ENCODE measurements at places on chromosomes 12 and 14.

- no peak for DNase-seq
Measured at GRCh38 chr14:42378880-42379279, 772.2 kb downstream of the LRFN5 start.

DNA sequence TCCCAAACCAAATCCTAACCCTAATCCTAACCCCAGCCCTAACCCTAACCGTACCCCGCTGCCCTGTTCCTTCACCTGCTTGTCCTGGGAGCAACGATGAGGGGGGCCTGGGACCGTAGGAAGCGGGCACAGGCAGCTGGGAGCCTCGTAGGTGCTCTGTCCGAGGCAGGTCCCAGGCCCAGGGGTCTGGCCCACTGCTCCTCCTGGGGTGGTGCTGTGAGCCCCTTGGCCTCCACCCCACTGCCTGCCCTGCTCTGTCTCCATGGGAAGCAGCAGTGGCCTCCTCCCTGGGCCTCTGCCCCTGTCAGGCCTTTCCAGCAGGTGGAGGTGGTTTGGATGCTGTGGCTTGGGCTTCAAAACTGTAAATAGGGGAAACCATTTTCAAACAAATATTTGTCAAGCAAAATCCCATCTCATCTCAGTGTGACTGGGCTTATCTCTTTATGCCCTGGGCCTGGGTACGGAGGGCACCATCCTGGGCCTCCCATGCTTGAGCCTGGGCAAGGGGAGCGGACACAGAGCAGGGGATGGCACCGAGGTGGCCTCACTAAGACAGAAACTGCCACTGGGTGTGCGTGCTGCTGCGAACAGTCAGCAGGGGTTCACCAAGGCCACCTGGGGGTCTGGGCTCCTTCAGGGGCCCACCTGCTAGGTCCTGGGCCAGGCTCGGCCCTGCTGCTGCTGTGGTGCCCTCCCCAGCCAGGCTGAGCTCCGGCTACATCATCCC lies 3.7 kb upstream of the BEGAIN start:
- no peak for DNase-seq

GRCh38 chr12:13194401-13195110 lies 2.0 kb upstream of the EMP1 start:
- no peak for DNase-seq

DNA sequence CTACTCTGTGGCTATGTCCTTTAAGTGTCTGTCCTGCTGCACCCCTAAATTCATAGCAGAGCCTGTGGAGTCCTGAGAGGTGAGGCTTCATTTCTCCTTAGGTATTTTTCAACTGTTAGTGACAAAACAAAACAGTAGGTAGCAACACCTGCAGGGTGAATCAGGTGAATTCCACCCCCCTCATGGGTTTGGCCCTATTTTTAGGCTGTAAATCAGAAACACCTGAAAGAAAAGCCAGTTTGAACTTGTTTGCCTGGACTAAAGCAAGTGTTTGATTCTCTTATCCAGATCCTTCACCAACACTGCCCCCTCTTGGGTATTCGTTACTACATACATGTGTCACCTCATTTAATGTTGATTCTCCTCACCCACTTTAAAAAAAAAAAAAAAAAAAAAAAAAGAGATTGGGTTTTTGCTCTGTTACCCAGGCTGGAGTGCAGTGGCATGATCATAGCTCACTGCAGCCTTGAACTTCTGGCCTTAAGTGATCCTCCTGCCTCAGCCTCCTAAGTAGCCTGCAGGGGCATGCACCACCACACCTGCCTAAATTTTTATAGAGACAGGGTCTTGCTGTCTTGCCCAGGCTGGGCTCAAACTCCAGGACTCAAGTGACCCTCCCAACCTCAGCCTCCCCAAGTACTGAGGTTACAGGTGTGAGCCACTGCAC lies 10.3 kb downstream of the TBPL2 start:
- DNase-seq = peak; percentile 49

- DNase-seq = no peak
Measured at GRCh38 chr14:103740991-103741689, 25.5 kb downstream of the ZFYVE21 start.

GRCh38 chr14:76762411-76763095 lies 1.3 kb downstream of the VASH1 start:
- DNase-seq = no peak

GRCh38 chr12:98085046-98085755 lies 430.2 kb upstream of the TMPO start:
- DNase-seq = no peak

DNA sequence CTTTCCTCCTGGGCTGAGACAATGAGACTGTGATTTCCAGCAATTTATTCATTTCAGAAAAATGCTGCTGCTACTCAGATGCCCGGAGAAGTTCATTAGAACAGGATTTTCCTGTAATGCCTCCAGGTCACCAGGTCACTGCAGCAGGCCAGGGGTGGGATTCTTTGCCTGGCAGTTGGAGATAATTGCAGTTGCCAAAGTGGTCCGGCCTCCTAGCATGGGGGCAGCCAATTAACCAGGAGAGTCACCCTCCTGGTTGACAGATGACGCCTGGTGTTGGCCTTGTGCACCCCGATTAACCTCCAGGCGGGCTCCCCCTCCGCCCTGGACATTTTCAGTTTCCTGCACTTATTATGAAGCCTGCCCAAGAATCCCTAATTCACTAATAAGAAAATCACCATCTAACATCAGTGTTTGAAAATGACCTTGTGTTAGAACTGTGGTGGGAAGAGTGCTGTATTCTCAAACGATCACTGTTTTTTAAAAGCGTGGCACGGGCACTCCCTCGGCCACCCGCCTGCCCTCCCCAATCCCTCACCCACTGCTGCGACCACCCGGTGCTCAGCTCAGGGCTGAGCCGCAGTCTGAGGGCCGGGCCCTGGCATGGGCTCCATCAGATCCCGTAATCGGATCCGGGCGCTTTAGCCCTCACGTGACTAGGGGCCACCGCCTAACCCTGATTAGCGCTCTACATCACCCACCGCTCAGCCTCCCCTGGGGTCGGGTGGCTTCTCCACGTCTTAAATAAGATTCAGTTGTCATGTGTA lies 12.9 kb downstream of the RIMBP2 start:
- DNase-seq = no peak

GRCh38 chr12:102811110-102811737 lies 105.8 kb downstream of the PAH start:
- no peak for DNase-seq

DNA sequence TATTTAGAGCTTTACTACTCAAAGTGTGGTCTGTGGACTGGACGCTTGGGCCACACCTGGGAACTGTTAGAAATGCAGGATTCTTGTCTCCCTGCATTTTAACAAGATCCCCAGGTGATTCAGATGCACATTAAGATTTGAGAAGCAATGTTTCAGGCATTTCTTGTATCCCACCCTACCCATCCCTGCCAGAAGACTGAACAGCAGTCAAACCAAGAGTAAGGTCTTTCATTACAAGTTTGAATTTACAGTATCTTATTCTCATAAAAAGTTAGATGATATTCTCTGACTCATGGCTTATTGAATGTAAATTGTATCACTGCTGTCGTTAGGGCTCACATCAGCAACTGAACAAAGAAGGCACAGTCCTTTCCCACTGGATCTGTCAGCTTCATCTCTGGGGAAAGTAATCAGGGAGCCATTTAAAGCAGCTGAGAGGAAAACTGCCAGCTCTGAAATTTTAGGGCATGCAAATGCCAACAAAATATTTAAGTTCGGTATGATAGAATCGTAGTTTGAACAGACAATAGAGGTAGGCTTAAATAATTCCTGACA lies 141.1 kb downstream of the AKAP6 start:
- no peak for DNase-seq

DNA sequence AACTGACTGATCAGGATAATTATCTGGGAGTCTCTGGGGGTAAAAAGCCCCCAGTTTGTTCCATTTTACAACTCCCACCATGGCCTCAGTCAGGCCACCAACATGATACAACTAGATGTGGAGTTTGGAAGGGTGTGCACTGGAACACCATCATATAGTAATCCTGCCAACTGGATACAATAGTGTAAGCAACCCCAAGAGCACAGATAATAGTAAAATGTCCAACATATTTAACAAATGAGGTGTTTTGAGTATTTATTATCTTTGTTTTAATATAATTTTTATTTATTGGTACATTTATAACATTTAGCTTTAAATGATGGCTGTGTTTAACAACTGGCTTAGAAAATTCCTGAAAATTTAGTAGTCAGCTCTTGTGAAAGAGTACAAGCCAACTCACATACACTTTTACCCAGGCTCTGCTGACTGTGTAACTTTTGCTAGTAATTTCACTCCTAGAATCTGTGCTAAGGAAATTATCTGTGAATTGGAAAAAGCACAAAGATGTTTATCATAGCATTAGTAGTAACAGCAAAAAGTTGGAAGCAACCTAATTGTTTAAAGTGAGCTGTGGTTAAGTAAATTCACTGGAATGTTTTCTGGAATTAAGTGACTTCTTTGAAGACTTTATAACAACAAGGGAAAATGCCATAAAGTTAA lies 196.8 kb downstream of the RAD51B start:
- no peak for DNase-seq

DNA sequence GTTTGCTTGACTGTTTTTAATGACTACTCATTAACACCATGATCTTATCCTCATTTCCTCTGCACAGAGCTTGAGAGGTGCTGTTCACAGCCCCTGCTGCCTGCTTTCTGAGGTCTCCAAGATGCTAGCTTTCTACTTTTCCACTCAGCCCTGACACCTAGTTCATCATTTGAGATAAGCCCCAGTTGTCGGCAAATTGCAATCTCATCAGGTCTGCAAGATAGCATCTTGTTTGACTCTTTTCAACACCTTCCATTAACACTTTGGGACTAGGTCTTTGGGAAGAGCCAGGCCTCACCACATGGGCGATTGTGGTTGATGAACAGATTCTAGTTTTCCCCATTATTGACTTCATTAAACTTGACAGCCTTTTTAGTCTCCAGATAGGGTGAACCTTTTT lies 904.8 kb downstream of the DIO2 start:
- no peak for DNase-seq

DNA sequence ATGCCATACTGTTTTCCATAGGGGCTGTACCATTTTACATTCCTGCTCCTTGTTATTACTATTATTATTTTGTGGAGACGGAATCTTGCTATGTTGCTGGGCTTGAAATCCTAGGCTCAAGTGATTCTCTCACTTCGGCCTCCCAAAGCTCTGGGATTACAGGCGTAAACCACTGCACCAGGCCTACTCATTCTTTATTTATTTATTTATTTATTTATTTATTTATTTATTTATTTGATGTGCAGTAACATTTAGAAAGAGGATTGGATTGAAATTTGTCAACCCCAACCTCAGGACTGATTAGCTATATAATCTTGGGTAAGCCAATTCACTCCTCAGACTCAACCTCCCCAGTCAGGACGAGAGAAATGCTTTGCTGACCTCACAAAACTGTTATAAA lies 107.9 kb downstream of the VEZT start:
- DNase-seq = no peak

GRCh38 chr14:42550310-42550709 lies 943.6 kb downstream of the LRFN5 start:
- DNase-seq = no peak

- DNase-seq = no peak
Measured at GRCh38 chr12:22335794-22336166, 1.3 kb upstream of the ST8SIA1 start.

All from stromal cell of bone marrow (primary cell).